ENCODE measurements at places on chromosomes 5 and 9. TPM values are rescaled to one million over a fixed set of nuclear protein-coding genes. Genes with fewer than 3 reads are reported as not detected.
A peak's percentile ranks its signal among the peaks of the same experiment; 100 is the strongest.

The AGXT2 gene
- total RNA-seq = not detected

- no peak for DNase-seq
Measured at GRCh38 chr5:135112008-135112725, 78.1 kb upstream of the PITX1 start.

The NRG2 gene
- 0.52 TPM for total RNA-seq

The C5orf22 gene
- total RNA-seq = 16.5 TPM

The CCDC69 gene
- total RNA-seq = 1.6 TPM

GRCh38 chr5:87535706-87536105 is 123.0 kb upstream of the CCNH start:
- no peak for DNase-seq

DNA sequence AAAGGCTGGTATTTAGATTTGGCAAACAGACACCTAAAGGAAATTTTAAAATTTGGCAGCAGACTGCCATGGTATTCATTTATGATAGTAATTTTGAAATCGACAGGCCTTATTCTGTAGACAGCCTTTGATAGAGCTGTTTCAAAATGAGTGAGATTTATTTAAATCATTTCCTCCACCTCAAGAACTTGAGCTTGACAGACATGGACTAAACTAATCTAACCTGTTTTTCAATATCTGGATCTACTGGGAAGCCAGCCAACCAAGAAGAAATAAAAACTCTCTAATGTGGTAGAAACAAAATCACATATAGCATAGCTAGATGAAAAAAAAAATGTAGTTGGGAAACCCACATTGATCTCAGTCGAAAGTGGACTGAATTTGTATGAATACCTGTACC is 56.9 kb upstream of the RASA1 start:
- DNase-seq = peak; percentile 34

GRCh38 chr5:167696558-167697314 is 594.7 kb upstream of the WWC1 start:
- DNase-seq = no peak

The TMEM141 gene
- 115 TPM for total RNA-seq

DNA sequence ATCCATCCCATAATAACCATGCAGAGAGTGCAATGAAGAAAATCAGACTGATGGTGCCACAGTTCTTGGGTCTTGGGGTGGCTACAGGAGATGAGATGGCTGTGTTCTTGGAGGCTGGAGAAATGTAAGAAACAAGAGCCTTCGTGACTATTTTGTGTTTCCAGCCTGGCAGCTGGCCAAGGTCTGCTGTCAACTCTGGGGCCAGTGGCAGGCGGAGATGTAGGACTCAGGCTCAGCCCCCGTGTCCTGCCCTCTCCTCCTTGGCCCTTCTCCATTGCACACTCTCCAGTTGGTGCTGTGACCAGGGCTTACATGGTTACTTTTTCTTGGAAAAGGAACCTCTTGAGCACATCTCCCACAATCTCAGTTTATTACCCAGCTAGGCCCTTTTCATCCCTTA is 235.4 kb downstream of the DMRT2 start:
- no peak for DNase-seq
